CD4-positive, alpha-beta T cell (primary cell): ENCODE measurements at places on chromosomes 4 and X.

DNA sequence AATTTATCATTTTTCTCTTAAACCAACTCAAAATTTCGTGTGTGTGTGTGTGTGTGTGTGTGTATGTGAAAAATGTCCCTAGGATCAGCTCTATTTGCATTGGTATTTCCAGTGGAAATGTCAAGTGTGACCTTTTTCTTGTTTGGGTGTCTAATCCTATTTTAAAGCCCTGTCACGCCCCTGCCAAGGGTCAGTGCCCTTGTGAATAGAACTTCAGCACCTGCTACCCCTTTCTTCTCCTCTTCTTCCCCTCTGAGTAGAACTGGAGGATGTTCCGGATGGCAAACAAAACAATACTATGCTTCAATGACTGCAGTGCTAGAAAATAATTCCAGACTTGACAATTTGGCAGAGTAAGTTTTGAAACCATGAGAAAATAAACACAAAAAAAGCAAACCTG lies 67.3 kb downstream of the SPRY1 start:
- DNase-seq: no peak

DNA sequence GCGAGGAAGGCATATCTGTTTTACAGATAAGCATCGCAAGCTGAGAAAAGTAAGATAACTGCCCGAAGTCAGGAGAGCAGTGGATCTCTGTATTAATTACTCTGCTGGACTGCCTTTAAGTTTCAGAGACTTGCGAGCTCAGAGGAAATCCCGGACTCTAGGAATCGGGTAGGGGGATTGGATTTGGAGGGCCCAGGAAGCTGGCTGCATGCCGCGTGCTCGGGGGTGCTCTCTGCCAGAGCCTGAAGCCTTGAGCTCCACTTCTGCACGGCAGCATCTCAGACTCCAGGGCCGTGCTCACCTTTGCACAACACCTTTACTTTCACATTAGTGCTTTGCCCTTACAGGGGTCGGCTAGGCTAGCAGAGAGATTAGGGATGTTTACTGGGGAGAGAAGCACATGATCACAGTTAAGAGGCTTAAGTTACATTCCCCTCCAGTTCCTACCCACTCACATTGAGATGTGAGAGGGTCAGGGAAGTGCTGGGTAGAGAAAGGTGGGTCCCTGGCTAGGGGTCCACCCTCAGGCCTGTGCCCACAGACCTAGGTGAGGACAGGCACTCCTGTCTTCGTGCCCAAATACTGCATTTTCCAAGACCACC lies 57.0 kb downstream of the TRIML1 start:
- DNase-seq: no peak

GRCh38 chr4:20095805-20096541 lies 155.7 kb upstream of the SLIT2 start:
- DNase-seq: no peak

DNA sequence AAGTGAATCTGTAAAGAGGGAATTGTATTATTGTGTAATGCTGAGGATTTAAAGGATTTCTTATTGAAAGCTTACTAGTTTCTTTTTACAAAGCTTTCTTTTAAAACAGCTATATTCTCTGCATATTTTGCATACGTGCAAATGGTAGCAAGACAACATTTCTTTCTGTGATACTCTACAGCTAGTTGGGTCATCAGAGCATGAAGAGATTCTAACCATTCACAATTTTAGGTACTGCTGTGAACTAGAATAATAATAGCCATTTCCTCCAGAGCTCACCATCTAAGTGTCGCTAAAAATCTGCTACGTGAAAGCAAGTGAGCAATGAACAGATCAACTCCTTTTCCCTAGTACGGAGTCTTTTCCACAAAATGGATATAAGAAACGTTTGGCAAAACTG lies 37.3 kb downstream of the ARHGAP6 start:
- DNase-seq: no peak

DNA sequence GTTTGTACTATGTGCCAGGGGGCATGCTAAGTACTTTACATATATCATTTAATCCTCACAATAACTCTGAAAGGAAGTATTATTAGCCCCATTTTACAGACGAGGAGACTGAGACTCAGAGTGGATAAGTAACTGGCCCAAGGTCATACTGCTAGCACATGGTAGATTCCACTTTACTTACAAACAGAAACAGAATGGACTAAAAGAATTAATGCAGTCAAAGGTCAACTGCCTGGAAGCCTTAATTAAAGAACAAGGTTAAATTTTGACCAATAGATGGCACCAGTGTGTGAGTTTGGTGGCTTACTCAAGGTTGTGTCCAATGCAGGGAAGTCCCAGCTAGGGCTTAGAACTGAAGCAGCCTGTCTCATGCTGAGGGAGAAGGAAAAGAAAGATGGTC lies 4.7 kb downstream of the RIPPLY1 start:
- DNase-seq: peak; percentile 16

- DNase-seq: no peak
Measured at GRCh38 chr4:72977936-72978485, 91.5 kb downstream of the COX18 start.

DNA sequence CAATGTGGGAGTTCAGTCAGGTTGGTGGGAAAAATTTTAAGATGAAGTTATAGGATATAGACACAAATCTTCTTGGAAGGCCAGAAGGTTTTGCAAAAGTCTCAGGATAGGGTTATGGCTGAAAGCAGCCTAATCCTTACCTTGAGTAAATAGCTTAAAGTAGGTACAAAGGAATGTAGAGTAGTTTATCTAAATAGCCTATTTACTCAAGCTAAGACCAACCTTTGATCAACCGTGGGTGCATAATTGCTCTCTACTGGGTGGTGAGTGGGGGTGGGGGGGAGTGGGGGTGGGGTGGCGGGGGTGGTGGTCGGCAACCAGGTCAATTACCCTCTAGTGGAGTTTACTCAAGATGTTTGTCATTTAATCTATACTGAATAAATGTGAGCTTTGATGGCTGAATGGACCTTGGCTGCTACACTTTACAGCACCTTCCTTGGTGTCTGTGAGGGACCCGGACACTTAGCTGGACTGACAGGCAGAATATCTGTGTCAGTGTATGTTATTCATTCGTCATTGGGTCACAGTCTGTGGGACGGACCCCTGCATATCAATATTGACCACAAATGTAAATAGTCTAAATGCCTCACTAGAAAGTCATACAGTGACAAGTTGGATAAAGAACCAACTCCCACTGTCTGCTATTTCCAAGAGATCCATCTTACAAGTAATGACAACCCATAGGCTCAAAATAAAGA lies 545.7 kb upstream of the PABPC4L start:
- no peak for DNase-seq

- DNase-seq: no peak
Measured at GRCh38 chr4:108227923-108228322, 59.2 kb upstream of the LEF1 start.

DNA sequence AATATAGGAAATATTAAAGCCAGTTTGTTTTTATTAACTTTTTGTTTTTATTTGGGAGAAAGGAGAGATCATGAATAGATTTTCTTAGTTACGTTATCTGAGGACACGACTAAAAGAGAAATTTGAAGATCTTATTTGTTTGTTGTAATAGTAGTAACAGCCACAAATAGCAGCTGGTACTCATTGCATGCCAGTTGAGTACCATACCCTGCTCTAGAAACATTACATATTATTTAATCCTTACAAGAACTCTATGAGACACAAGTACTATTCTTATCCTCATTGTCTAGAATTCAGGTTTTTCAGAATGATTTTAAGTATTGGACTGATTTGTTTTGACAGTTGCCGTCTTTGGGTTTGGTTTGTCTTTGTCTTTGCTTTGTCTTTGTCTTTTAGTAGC lies 31.8 kb downstream of the USP53 start:
- no peak for DNase-seq

DNA sequence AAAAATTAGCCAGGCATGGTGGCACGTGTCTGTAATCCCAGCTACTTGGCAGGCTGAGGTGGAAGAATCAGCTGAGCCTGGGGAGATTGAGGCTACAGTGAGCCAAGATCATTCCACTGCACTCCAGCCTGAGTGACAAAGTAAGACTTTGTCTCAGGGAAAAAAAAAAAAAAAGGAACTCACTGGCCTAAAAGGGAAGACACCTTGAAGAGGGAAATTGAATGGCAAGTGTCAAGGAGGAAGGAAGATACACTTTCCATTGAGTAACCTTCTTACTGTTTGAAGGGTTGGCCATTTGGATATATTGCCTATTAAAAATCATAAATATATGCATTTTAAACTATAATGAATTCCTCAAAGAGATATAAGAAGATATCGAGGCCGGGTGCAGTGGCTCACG lies 147.5 kb upstream of the FAM241A start:
- no peak for DNase-seq

DNA sequence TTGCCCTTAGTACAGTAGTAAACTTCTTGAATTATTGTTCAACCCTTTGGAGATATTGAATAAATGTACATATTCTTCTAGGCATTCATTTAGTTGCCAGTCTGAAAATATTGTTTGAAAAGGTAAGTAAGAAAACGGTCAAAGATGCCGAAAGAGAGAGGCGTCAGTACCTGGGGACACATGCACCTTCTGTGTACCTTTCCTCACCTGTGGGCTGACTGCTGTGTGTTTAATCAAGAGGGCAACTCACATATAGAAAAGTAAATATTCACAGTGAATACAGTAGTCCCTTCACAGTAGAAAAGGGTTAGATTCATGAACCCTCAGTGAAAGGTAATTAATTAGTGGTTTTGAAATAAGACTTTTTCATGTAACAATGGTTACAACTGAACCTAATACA lies 6.9 kb downstream of the ANXA10 start:
- no peak for DNase-seq

DNA sequence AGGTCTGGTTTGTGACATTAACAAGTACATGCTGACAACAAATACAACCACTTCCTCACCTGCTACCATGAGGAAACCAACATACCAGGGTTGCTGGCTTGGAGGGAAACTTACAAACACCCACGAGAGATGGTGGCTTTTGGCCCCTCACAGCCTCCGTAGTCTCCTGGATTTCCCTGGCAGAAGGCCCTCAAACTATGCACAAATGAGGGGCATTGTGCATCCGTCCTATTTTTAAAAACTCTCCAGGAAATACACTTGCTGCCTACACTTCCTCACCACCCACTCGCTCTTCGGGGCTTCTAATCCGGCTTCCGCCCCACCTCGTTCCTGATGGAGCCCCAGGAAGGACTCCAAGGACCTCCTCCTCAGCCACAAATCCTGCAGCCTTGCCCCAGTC lies 355.0 kb upstream of the GATB start:
- DNase-seq: peak; percentile 43

GRCh38 chr4:88106205-88106604 lies 52.2 kb downstream of the ABCG2 start:
- DNase-seq: no peak

GRCh38 chrX:124289443-124289842 lies 43.0 kb upstream of the TEX13D start:
- no peak for DNase-seq

DNA sequence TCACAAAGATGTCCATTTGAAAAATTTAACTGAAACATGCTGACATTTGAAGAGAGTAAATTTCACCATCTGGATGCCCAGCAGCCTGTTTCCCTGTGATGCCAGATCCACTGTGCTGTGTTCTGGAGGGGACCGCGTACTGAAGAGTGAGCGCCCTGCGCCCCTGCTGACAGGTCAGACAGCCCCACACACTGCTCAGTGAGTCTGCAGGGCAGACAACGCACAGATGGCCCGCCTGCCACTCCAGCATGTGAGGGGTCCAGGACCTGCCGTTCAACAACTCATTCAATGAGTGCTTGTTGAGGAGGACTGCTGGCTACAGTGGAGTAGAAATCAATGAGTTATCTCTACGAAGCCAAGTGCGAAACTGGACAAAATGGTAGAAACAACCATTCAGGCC lies 49.2 kb downstream of the FGFRL1 start:
- DNase-seq: no peak

DNA sequence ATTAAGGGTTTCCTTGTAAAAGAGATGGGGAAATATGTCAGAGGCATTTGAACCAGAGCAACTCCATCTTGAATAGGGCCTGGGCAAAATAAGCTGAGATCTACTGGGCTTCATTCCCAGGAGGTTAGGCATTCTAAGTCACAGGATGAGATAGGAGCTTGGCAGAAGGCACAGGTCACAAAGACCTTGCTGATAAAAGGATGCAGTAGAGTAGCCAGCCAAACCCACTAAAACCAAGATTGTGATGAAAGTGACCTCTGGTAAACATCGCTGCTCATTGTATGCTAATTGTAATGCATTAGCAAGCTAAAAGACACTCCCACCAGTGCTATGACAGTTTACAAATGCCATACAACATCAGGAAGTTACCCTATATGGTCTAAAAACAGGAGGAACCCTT lies 1390.3 kb downstream of the RAPGEF2 start:
- no peak for DNase-seq

DNA sequence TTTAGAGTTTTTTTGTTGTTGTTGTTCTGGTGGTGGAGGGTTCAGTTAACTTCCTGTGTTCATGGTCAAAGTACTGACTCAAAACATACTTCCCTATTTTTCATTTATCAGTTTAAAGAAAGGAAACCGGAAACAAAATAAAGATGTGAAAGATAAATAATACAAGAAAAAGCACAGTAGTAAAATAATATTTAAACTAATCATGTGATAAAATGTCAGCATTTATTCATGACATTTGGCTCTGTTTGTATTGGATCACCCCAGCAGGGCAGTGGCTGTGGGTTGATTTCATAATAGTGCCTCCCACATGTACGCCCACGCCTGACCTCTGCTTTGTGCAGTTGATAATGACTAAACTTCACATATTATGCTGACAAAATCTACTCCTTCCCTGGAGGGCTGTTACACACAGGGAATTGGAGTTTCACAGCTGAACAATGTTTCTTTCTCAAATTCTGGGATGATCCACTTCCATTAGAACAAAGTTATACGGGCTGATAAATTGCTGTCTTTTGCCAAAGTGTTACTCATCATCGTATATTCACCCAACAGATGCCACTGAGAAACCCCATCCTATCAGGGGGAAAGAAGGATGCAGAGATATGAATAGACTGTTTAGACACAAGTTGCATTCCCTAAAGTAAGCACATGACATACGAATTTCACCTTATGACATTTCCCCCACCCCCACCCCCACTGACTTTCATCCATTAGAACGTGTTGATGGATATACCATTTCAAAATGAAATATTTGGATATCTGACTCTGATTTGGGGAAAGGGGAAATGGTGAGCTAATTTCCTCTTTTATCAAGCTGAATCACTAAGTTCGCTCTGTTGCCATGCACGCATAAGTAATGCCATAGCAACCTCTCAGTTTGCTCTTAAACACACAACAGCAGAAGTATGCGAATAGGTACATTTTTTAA lies 48.3 kb downstream of the AMELX start:
- no peak for DNase-seq

GRCh38 chr4:5858020-5858769 lies 34.7 kb downstream of the CRMP1 start:
- DNase-seq: no peak

DNA sequence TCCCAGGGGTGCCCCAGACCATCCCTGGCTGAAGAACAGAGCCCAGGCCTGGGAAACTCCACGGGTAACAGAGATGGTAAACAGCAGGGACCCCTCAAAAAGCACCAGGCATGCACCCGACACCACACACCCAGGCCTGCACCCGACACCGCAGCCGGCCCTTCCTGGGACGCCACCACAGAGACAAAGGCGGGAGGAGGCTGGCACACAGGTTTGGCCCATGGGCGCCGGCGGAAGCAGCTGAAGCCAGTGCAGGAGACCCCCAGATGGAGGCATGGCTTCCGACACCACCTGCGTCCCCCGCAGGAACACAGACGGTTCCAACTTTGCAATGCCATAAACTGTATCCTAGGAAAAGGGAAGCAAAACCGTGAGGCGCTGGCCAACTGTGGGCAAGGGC lies 22.3 kb downstream of the CTBP1 start:
- no peak for DNase-seq

GRCh38 chrX:142089193-142089592 lies 115.9 kb downstream of the MAGEC2 start:
- DNase-seq: no peak
